ENCODE measurements at places on chromosomes 11 and 22. TPM values are rescaled to one million over a fixed set of nuclear protein-coding genes. Genes with fewer than 3 reads are reported as not detected.

GAL gene
- total RNA-seq, result 0.13 TPM

ARHGAP8 gene
- total RNA-seq, result 0.03 TPM

P2RX6 gene
- 20.8 TPM for total RNA-seq

TMEM132A gene
- 41.5 TPM for total RNA-seq

ROM1 gene
- 5.8 TPM for total RNA-seq

MPZL3 gene
- 0.59 TPM for total RNA-seq

CASP5 gene
- not detected for total RNA-seq

HTATIP2 gene
- total RNA-seq, result 44.8 TPM

COX8A gene
- total RNA-seq, result 338 TPM

Measured in smooth muscle cell of the pulmonary artery (primary cell).